ENCODE measurements at places on chromosomes 1 and 21.

DNA sequence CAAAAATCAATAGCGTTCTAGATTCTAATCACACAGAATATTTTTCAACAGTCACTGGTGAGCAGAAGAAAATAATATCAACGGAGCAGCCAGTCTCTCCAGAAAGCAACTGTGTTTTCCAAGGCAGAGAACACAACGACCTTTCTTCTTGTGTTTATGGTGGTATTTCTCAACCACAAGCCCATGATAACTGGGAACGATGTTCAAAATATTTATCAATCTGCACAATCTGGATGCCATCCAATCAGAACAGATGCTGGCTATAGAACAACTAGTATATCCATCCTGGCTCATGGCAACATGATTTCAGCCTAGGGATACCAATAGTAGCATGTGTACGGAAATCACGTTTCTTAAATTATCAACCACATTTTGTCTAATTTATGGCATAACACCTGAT is 162.7 kb upstream of the RUNX1 start:
- no peak for DNase-seq

GRCh38 chr1:170217517-170218256 is 71.9 kb downstream of the NTMT2 start:
- no peak for DNase-seq

GRCh38 chr21:19022978-19023377 is 619.4 kb upstream of the TMPRSS15 start:
- no peak for DNase-seq

- no peak for DNase-seq
These were observed 440.7 kb downstream of the CAMTA1 start for GRCh38 chr1:7225711-7226505.

DNA sequence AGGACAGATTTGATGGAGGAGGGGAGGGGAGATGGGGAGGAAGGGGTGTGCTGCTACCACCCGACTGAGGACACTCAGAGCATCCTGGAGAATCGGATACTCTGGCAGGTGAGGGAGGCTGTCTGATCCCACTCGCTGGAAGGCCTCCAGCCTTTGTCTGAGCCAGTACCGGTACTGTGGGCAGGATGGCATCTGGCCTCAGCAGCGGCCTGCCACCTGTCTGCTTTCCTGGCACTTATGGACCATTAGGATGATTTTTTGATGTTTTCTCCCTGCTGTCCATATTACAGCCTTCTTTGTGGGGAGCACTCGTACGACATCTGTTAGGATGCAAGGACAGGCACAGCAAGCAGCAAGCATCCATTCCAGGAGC is 11.5 kb downstream of the ATP2B4 start:
- DNase-seq, result no peak

DNA sequence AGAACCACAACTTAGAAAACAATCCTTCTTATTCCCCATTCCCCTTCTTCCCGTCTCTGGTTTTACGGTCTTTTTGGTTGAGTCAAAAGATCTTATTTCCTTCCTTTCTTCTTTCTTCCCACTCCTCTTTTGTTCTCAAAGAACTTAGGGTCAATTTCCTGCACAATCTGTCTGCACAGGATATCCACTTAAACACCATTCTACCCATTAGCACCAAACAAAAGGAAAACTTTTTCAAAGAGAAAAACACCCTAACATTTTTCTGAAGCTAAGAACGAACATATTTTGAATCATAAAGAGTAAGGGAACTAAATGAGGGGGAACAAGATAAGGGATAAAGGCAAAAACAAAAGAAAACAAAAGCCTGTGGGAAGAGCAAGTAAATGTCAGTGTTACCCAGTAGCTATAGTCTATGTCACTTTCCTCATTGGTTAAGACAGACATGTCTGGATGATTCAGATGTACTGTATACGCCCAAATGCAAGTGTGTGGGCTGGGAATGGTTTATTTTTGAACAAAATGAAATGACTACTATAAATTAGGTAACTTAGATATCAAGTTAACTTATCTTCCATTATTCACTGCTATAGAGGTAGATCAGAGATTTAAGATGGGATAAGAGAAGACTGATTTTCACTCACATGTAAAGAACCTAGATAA is 59.9 kb downstream of the TOR3A start:
- DNase-seq, result no peak

GRCh38 chr1:77406661-77407060 is 124.8 kb downstream of the AK5 start:
- DNase-seq, result peak; percentile 19

DNA sequence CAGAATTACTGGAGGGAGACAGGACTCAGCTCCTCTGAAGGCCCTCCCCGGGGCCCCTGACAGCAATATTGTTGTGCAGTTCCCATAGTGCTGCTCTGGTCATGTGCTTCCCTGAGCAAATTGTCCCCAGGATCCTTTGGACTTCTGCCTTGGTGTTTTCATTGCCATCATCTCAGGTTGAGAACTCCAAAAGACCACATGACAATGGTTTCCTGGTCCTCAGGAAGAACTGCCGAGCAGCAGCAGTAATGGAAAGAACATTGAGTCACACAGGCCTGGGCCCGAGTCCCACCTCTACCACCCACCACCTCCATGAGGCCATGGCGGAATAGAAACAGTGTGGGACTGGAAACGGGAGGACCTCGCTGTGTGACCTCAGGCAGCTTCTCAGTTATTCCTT is 6.3 kb upstream of the CTTNBP2NL start:
- no peak for DNase-seq

DNA sequence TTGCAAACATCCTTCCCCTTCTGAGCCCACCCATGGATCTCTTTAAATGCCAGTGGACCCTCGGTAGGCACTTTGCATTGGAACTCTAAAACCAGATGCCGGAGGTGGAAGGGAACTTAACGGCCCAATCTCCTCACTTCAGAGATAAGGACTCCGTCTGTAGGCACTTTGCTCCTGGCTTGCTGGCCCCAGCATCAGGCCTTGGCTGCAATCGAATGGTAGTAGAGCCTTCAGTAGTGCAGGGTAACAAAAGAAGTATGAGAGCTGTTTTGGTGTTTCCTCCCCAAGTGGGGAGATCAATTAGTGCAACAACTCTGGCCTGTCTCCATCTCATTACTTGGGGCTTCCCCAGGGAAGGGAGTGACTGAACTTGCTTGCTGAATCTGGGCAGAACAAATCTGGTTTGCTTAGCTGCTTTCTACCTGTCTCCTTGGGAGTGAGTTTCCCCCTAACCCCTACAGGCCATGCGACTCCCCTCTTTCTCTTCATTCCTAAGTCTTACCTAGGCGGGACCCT is 70.8 kb downstream of the TENT5C start:
- DNase-seq, result no peak

- DNase-seq, result peak; percentile 18
These were observed 86.8 kb upstream of the GCLM start for GRCh38 chr1:93995837-93996536.

GRCh38 chr1:7624791-7625355 is 146.2 kb upstream of the VAMP3 start:
- DNase-seq, result no peak

GRCh38 chr1:155175281-155175926 is 1.8 kb downstream of the TRIM46 start:
- peak; percentile 50 for DNase-seq

DNA sequence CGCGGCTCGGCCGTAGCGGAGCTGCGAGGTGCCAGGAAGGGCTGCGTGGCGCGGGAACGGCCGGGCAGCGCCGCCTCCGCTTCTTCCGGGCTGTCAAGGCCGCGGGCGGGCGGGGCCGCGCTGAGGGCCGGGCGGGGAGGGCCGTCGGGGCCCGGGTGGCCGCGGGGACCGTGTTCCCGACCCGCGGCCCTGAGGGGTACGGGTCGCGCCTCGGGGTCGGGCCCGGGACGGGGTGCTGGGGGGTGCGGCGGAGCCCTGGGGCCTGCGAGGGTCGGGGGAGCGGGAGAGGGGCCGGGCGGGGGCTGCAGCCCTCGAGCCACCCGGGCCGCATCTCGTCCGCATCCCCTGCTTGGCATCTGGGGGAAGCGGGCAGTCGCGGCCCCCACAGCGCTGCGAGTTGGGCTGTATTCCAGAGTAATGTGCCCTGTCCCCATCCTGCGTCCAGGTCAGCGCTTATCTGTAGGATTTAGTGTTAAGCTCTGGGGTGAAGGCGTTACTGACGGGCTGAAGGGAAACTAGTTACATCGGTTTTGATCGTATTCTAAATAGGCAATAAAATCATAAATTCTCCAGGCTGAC is 379 bp downstream of the RER1 start:
- DNase-seq, result no peak

DNA sequence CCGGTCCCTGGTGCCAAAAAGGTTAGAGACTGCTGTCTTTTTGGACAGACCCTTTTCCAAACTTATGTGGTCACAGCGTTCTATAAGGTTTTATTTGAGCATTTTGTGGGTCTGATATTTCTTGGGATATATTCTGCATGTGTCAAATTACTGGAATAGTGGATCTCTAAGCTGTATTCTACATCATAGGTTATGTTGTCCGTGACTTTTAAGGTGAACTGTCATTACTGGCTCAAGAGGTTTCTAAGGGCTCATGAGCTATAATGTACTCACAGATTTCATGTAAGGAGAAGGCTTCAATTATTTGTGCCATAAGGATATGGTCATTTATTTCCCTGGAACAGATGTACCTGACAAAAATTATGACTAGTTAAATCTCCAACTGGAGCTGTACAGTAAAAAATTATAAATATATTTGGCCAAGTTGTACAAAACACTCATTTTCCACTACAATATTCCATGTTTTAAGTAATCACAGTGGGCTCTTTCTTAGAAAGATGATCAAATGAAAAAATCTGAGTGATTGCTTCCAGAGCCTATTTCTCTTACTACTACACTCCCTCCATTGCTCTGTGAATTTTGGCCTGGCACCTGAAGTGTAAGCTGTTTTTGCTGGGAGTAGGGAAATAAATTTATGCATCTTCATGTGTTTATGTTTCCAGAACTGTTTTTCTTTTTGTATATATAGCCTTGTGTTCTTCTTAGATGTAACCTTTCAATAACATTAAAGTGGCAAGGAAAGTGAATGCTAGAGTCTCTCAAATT is 538.1 kb upstream of the ZRANB2 start:
- DNase-seq, result no peak

- no peak for DNase-seq
These were observed 490.4 kb upstream of the C1orf87 start for GRCh38 chr1:60563777-60564535.

GRCh38 chr1:148318123-148318903 is 164.8 kb downstream of the PPIAL4G start:
- no peak for DNase-seq
